Hematopoietic multipotent progenitor cell treated with erythropoietin and hydrocortisone succinate and interleukin-3 and kit ligand, for 8 days (in vitro differentiated cells): ENCODE measurements at places on chromosomes 2 and 18.
A peak's percentile ranks its signal among the peaks of the same experiment; 100 is the strongest.

DNA sequence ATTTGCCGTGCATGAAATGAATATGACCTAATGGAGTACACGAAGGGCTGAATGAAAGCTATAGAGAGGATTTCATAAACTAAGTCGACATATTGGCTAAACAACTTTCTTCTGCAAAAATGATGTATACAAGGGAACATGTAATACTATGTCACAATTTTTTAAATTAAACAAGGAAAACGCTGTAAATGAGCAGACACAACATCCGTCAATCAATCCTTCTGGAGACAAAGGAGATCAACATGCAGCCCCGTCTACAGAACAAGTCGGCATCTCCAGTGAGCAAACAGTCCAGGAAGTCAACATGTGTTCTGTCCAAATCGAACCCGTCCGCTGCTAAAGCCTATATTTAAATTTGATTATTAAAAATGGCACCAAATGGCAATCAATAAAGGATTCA lies 180.8 kb downstream of the TCF4 start:
- DNase-seq, result no peak

GRCh38 chr2:206962966-206963365 lies 23.6 kb downstream of the CPO start:
- DNase-seq, result no peak

DNA sequence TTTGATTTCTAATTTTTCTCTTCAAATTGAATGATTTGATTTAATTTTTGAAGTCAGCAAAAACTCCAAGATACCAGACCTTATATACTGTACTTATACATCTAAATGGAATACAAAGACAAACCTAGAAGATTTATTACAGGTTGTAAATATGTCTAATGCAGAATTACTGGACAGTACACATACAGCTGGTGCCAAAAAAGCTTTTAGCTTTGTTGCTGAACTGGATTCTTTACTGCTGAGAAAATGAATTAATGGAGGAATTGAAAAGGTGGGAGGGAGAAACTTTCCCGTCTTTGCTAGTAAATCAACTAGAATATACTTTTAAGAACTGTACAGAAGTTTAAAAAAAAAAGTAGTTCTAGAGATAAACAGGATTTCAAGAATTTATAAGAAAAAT lies 17.5 kb downstream of the C1D start:
- DNase-seq, result no peak

- DNase-seq, result no peak
These were observed 369.0 kb downstream of the EPHA4 start for GRCh38 chr2:221203125-221203524.

DNA sequence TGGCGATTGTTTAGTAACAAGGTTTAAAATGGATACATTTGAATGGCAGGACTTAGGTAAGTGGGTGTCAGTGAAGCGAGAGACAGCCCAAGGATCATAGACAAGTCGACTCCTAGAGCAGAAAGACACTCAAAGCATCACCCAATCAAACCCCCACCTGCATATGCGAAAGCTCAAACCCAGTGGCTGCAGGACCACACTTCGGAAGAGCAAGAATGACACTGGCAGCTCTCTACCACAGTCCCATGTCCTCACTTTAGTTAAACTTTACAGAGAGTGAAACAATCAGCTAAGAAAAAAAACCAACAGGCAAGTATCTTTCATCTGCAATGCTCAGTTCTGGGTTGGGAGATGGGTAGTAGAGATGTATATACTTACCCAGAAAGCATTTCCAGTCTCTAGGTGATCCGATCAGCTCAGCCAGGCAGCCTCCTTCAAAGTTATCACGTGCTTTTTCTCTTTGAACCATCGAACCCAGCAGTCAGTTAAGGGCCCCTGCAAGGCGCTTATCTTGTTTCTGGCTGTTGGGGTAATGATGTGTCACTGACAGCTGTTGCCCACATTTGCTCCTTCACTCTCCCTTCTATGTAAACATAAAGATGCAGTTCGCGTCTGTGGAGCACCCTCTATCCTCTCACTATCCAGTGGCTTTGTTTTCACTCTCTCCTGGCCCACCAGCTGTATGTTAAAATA lies 357.5 kb upstream of the ID2 start:
- peak; percentile 90 for DNase-seq

DNA sequence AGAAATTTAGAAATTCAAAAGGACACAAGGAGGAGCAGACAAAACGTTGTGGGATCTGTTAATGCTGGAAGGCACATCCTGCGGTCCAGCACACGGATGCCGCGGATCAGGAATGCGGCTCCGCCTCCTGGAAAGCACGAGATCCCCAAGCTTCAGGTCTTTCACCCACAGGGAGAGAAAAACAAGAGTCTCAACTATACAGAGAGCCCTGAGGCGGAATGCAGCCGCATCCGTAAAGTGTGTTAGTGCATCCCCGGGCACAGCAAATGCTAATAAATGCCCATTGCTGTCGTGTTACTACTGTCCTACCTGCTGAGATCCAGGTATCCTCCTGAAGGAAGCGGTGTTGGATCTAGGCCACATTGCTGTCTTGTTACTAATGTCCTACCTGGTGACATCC lies 303.9 kb downstream of the EIPR1 start:
- no peak for DNase-seq

GRCh38 chr18:57466745-57467409 lies 31.7 kb downstream of the ONECUT2 start:
- no peak for DNase-seq

DNA sequence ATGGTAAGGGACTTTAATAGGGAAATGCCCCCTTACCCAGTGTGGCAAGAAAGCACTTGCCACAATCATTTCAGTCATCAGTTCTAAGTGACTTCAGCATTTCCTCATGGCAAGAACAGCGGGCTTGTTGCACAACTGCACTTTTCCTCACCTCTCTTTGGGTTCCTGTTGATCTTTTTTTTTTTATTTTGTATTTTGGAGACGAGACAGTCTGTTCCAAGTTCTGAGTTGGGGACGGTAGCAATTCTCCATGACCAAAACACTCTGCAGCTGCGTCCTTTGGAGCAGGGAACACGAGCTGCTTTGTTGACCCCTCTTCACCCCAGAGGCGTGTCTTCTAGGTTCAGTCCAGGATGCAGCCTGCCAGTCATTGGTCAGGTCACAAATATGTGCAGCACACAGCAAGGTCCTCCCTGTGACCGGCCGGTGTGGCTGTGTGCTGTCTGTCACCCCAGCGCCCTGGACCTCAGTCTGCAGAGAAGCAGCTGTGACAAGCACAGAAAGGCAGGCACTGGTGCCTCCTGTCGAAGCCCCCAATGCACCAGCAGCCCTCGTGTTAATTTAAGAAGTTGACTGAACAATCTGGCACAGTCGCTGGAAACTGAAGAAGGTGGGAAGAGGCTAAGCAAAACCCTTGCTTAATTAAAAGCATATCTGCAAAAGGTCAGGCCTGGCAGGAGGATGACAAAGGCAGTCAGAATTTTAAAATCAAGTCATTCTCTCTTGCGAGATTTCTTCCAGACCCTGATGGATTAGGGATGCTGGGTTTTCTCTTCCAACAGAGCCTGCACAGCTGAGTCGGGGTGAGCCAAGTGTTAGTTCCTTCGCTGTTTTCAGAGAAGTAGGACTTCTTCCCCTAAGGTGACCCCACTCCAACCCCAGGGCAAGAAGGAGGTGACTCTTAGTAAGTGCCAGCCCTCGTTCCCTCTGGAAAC lies 96.7 kb upstream of the COPS8 start:
- no peak for DNase-seq

DNA sequence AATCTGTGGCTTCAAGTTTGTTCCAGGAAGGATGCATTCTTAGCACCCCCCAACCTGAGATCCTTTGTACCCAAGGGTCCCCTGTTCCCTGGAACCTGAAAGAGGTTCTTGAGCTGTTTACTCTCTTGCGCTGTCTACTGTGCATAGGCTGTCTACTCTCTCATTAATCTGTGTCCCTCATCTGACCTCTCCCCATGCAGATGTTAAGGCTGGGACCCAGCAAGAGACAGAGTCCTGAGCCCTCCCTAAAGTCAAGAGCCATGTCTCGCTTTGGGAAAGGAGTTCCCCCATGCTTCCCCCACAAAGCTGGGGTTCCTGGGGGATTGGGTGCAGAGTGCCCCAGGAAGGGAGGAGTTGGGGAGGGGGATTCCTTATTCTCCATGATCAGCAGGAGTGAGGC lies 312.9 kb downstream of the CYP26B1 start:
- no peak for DNase-seq

DNA sequence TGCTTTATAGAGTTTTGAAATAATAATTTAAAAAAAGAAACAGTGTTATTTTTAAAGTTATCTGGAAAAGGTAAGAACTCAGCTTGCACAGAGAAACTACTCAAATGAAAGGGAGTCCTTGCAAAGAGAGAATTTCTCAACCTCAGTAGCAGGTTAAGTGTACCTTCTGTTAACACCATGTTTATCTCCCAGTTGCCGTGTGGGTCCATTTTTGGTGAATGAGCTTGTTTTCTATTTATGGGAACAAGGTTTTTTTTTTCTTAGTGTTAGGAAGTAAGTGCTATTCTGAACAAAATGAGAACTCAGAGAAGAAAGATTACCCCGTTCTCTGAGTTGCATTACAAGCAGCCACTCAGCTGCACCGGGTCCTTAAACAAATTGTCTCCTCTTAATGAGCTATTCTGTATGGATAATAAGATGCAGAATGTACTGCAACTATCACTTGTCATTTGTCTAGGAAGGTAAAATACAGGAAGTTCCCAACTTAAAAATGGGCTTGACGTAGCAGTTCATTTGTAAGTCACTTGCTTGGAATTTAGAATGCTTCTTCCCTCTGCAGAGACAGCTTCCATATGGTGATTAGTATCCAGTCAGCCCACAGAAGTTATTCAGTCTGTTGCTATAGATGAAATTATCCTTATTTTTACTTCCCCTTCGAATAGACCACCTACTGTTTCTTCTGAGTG lies 74.9 kb downstream of the LTBP1 start:
- no peak for DNase-seq

DNA sequence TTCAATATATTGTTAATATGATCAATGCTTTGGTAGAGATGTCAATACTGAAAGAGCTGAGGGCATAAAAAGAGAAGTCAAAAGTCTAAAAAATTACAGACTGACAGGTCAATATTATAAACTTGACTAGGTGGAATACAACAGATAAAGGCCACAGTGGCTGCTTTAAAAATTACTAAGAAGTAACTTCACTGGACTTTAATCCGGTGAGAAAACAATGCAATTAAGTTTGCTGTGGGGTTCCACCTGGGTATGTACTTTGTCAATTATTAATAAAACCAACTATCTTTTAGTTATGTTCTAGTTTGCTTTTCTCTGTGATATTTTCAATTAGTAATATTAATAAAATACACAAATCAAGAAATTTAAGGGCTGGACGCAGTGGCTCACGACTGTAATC lies 44.7 kb downstream of the RAPH1 start:
- DNase-seq, result no peak

GRCh38 chr2:188808947-188809355 lies 165.2 kb upstream of the COL3A1 start:
- no peak for DNase-seq

DNA sequence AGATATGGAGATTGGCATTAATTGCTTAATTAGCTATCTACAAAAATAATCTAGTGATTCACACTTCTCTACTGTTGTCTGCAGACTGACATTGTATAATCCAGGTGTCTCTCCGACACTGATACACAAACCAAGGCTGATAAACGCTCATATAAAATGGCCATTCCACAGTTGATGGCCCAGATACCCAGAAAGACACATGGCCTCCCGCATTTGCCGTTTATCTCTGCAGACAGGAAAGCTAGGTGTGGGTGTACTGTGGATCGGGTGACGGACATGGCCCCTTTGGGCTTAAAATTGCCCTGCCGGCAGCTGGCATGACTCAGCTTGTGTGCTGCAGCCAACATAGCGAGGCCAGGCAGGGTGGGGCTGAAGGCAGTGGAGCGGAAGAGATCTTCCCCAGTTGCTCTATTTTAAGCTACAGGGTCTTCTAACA lies 18.5 kb downstream of the PMAIP1 start:
- peak; percentile 97 for DNase-seq

DNA sequence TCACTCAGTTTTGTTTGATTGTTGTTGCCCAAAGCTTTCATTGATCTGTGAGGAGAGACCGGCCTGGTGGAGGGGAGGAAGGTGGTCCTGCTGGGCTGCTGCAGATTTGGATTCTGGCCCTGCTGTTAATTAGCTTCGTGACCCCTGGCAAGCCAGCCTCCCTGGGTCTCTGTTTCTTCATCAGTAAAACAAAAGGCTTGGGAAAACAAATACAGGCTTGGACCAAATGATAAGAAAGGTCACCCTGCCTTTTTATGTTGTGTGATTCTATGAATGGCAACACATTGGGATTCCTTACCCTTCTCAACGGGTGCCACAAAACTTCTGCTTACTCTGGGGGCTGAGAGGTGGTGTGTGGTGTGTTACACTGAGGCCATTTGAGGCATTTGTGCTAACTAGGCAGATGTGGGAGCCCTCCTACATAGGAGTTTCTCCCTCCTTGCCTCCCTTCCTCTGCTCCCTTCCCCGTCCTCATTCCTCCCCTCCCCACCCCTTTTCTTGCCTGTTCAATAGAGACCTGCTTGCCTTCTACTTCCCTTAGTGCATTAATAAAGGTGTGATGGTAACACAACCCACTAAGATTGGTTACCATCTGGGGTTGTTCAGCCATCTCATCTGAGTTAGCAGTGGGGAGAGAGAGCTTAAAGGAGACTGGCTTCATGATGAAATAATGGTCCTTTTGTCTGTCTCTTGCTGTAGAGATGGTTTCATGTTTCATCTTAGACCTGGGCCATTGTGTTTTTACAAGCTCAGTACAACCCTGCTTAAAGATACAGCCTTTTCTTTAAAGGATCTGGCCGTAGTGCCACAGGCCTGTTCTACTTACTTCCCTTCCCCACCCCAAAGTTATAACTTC lies 96.2 kb downstream of the TANC1 start:
- DNase-seq, result no peak

DNA sequence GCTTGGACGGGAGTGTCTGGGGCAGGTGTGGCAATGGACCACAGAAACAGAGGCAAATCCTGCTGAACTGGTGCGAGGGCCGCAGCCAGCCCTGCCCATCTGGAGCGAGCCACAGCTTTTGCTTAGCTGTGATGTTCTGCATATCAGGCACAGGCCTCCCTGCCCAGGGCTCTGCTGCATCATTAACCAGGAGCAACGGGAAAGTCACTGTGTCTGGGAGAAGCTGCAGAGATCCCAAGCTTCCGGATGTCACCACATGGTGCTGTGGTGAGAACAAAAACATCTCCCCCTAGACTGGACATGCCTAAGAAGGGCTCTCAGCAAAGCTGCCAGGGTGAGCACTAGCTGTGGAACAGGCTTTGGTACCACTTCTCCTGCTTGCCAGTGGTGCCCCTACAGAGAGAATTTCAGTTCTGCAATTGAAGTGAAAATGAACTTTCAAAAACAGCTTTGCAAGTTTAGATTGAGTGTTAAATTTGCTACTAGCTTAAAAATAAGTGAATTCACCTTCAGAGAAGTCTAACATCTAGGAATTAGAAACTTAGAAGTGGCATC lies 172.9 kb upstream of the MYT1L start:
- DNase-seq, result no peak

DNA sequence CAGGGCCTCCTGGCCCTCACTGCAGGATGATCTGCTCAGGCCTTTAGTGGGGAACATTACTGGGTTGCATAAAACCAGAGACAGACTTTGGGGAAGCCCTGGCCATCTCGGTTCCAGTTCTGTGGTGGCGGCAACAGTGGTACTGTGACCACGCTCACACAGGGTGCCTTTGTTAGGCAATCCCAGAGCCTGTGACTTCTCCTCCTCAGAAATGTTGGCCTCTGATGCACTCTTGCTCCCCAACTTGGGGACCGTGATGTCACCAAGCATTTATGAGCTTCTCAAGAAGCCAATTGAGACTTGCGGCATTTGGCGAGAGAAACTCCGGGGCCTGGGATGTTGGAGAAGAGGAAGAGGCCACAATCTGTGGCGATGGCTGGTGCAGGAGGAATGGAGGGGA lies 80.9 kb upstream of the PKDCC start:
- DNase-seq, result no peak
